ENCODE measurements at places on chromosomes 3 and 15. TPM values are rescaled to one million over a fixed set of nuclear protein-coding genes. Genes with fewer than 3 reads are reported as not detected.
A peak's percentile ranks its signal among the peaks of the same experiment; 100 is the strongest.

The PLA2G4E gene
- total RNA-seq = 0.12 TPM

The LMAN1L gene
- total RNA-seq = not detected

The C3orf20 gene
- total RNA-seq = not detected

The PLA2G4F gene
- not detected for total RNA-seq

The STRC gene
- 1.0 TPM for total RNA-seq

The CCR8 gene
- total RNA-seq = not detected

The SPATA16 gene
- total RNA-seq = not detected

The WDR76 gene
- 6.9 TPM for total RNA-seq

The CHRNA5 gene
- 2.3 TPM for total RNA-seq

DNA sequence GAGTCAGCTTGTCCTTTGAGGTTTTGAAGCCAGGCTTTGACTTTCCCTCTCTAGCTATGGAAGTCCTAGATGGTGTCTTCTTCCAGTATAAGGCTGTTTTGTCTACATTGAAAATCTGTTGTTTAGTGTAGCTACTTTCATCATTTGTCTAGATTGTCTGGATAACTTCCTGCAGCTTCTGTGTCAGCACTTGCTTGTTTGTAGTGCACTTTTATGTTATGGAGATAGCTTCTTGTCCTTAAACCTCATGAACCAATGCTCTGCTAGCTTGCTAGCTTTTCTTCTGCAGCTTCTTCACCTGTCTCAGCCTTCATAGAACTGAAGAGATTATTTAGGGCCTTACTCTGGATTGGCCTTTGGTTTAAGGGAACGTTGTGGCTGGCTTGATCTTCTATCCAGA is 43.8 kb downstream of the AKAP13 start:
- peaks cover 39% of the 10 kb centered on the region for H3K4me1 ChIP-seq
- no peak overlapping the region for H3K4me3 ChIP-seq
- H3K36me3 ChIP-seq = no peaks in the 10 kb centered on the region

- no peak for DNase-seq
- no peaks in the 10 kb centered on the region for H3K36me3 ChIP-seq
- no peaks in the 10 kb centered on the region for H3K4me1 ChIP-seq
- H3K27ac ChIP-seq = no peak overlapping the region
- H3K4me3 ChIP-seq = no peak overlapping the region
- H3K27me3 ChIP-seq = no peaks in the 10 kb centered on the region
These were observed 2.7 kb downstream of the RFTN1 start for GRCh38 chr3:16510620-16511319.

DNA sequence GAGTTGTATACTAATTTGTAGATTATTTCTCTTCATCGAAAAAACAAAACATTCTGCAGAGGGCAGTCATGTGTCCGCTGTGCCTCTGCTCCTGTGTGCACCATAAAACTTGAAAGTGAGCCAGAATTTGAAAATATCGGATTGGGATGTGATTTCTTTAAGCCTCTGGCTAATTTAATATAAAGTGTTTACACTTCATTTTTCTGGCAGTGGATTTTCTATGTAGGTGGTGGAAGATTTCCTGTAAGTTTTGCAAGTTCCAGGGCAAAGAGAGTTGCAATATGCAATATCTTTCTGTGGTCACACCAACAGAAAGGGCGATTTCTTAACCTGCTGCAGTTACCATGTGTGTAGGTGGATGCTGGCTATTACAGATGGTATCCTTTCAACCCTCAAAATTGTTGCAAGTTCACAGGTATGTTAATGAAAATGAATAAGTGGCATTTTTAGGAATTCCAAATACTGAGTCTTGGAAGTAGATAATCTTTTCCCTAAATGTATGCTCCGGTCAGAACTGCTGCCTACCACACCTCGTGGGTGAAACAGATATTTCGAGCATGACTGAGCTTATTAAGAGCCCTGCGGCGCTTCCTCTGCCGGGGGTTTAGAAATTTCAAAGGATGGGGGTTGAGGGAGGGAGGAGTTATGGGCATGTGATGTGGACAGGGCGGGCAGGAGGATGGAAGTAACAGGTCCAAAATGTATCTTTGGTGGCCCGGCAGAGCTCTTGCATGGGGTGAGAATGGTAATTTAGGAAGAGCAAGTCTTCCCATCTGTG is 134.0 kb downstream of the PGPEP1L start:
- peak; percentile 97 for DNase-seq
- H3K4me1 ChIP-seq = peaks cover 47% of the 10 kb centered on the region
- H3K27me3 ChIP-seq = no peaks in the 10 kb centered on the region
- peak overlapping the region; percentile 80 for H3K27ac ChIP-seq
- H3K4me3 ChIP-seq = peak overlapping the region; percentile 69

GRCh38 chr3:99923873-99924272 is 106.2 kb downstream of the CMSS1 start:
- peak overlapping the region; percentile 7 for H3K27ac ChIP-seq
- H3K4me1 ChIP-seq = peaks cover 19% of the 10 kb centered on the region
- no peak for DNase-seq
- H3K4me3 ChIP-seq = no peak overlapping the region

DNA sequence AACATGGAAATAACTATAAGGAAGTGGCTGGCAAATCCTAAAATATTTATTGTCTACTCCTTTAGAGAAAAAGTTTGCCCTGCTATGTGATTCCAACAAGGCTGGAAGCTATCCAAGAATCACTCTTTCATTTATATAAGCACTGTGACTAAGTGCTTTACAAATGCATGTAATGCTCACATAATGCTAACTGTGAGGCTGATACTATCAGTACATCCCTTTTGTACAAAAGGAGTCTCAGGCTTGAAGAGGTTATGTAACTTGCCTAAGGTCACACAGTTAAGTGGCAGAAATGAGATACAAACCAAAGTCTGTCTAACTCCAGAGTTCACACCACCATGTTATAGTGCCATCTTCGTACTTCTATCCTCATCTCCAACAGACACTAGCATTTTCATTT is 17.0 kb downstream of the TOPBP1 start:
- peaks cover 6% of the 10 kb centered on the region for H3K4me1 ChIP-seq
- H3K36me3 ChIP-seq = peaks cover 66% of the 10 kb centered on the region
- H3K27me3 ChIP-seq = no peaks in the 10 kb centered on the region

- no peak overlapping the region for H3K27ac ChIP-seq
- DNase-seq = no peak
- H3K27me3 ChIP-seq = no peaks in the 10 kb centered on the region
- H3K36me3 ChIP-seq = peaks cover 40% of the 10 kb centered on the region
- H3K4me3 ChIP-seq = no peak overlapping the region
- H3K4me1 ChIP-seq = peaks cover 5% of the 10 kb centered on the region
These were observed 41.8 kb downstream of the CCK start for GRCh38 chr3:42224178-42224577.

GRCh38 chr3:50390508-50391224 is 31.3 kb upstream of the TMEM115 start:
- no peak overlapping the region for H3K4me3 ChIP-seq
- DNase-seq = peak; percentile 76
- no peak overlapping the region for H3K27ac ChIP-seq
- H3K27me3 ChIP-seq = no peaks in the 10 kb centered on the region
- H3K36me3 ChIP-seq = no peaks in the 10 kb centered on the region
- H3K4me1 ChIP-seq = peaks cover 14% of the 10 kb centered on the region

DNA sequence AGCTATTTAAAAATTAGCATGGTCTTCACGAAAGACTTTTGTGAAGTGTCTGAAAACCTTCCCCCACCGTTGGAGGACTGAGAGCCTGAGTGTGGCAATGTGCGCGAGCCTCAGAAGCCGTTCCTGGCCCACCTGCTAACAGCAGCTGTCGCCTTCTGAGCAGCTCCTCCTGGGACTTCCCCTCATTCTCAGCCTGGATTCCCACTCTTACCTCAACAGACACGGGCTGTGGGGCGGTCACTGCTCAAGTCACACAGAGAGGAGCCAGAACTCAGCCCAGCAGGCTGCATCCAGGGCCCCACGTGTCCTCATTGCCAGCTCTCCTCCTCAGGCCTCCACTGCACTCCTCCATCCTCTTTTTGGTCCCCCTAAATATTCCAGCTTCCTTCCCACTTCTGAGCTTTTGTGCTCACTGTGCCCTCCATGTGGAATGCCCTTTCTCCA is 7.8 kb downstream of the DNASE1L3 start:
- H3K4me1 ChIP-seq = no peaks in the 10 kb centered on the region
- DNase-seq = no peak
- H3K27me3 ChIP-seq = peaks cover 10% of the 10 kb centered on the region

DNA sequence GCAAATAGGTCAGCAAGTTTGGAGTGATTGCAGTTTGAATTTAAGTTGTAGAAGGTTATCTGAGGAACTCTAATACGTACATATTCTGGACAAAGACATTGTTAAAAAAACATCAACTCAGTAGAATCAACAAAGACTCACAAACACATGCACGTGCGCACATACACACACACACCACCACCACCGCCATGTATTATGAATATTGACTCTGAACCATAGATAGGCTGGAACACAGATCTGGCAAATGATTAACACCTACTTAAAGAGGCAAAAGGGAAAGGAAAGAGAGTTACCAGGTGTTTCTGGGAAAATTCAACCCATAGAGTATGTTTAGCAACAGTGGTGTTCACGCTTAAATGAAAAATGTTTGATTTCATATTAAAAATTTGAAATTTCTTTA is 334.2 kb upstream of the ALCAM start:
- no peak for DNase-seq
- no peaks in the 10 kb centered on the region for H3K4me1 ChIP-seq
- no peak overlapping the region for H3K4me3 ChIP-seq
- no peaks in the 10 kb centered on the region for H3K27me3 ChIP-seq
- no peak overlapping the region for H3K27ac ChIP-seq
- H3K36me3 ChIP-seq = no peaks in the 10 kb centered on the region

GRCh38 chr3:171736556-171736955 is 73.7 kb downstream of the PLD1 start:
- H3K36me3 ChIP-seq = peaks cover 6% of the 10 kb centered on the region
- H3K4me1 ChIP-seq = no peaks in the 10 kb centered on the region
- no peaks in the 10 kb centered on the region for H3K27me3 ChIP-seq
- no peak for DNase-seq

DNA sequence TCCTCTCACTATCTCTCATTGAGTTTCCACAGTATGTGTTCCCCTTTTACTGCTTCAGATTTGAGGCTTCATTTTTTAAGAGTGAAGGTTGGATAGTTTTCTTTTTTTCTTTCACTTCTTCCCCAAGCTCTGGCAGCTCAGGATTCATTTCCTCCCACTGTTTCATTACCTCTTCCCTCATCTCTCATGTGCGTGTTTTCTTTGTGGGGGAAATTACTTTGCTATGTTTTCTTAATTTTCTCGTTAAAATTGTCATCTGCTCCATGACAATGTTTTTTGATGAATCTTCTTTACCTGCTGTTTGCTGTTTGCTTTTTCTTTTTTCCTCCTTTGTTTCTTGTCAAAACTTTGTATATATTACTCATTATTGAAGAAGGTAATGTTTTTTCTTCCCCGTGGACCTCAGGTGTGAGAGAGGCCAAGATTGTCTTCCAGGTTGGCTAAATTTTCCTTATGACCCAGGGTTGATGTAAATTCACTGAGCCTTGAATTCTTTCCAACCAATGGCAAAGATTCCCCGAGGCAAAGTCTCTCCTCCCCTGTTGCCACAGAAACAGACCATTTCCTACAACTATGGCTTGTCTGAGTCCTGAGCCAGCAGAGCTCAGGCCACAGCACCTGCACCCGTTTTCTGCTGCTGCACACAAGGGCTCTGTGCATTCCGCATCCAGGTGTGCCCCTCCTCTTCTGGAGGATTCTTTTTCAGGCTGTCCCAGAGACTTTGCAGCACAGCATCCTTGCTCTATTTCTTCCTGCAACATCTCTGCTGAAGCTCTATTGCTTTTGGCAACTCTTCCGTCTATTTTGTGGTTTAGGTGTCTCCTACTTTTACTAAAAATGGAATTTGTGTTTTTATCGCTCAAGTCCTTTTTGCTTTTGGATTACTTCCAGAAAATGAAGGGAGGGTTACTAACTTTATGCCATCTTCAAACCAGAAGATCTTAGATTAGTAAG is 66.1 kb downstream of the NOX5 start:
- no peaks in the 10 kb centered on the region for H3K27me3 ChIP-seq
- peak; percentile 60 for DNase-seq
- peak overlapping the region; percentile 47 for H3K27ac ChIP-seq
- no peaks in the 10 kb centered on the region for H3K36me3 ChIP-seq

DNA sequence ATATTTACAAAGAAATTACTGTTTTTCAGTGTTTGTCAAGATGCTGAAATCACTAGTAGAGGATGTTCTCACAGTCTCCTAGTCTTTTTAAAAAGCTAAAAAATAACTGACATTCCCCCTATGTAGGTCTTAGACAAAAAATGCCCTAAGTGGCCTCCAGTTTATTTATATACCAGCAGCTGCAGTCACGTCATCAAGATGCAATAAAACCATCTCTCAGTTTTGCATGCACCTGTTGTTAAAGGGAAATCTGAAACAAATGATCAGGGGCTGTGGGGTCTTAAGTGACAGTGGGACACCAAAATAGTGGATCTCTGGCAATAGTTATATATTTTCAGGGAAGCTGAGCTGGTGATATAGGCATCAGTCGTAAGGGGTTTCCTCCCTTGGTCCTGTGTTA is 146.5 kb upstream of the ARPP21 start:
- H3K36me3 ChIP-seq = no peaks in the 10 kb centered on the region
- H3K27me3 ChIP-seq = peaks cover 32% of the 10 kb centered on the region
- H3K4me1 ChIP-seq = no peaks in the 10 kb centered on the region
- H3K27ac ChIP-seq = no peak overlapping the region
- no peak for DNase-seq
- H3K4me3 ChIP-seq = no peak overlapping the region

DNA sequence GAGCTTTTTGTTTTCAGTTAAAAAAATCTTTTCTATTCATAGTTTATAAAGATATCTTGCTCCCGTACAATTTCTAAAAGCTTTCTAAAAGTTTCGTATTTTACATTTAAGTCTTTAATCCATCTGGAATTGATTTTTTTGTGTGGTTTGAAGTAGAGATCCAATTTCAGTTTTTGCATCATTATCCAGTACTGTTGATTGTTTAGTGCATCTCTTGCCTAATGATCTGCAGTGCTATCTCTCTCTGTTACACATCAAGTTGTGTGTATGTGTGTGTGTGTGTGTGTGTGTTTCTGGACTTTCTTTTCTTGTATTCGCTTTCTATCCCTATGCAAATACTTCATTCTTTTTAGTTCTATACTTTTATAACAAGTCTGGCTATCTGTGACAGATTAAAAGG is 605.8 kb upstream of the DPPA4 start:
- H3K36me3 ChIP-seq = no peaks in the 10 kb centered on the region
- no peaks in the 10 kb centered on the region for H3K27me3 ChIP-seq
- H3K4me1 ChIP-seq = no peaks in the 10 kb centered on the region
- no peak for DNase-seq

DNA sequence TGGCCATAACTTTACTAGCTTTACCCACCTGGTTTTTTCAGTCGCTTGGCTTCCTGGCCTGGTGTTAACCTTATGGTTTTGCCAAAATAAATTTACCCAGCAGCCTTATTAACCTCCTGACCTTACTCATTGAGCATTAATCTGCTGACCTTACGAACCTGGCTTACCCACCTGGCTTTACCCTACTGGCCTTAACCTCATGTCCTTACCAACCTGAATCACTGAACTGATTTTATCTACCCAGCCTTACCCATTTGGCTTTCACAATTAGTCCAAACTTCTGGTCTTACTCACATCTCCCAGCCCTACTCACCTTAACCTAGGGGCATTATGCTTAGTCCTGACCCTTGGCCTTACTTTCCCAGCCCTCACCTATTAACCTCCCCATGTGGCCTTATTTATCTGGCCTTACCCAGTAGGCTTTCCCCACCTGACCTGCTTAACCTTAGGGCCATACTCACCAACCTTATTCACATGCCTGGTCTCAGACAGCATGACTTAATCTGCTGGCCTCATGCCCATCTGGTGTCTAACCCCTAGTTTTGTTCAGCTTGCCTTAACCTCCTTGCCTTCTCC is 93.4 kb downstream of the IL12A start:
- no peak for DNase-seq
- no peaks in the 10 kb centered on the region for H3K36me3 ChIP-seq
- no peaks in the 10 kb centered on the region for H3K27me3 ChIP-seq
- no peak overlapping the region for H3K27ac ChIP-seq

Measured in MCF 10A (cell line).